ENCODE measurements at places on chromosomes 12 and 14.

DNA sequence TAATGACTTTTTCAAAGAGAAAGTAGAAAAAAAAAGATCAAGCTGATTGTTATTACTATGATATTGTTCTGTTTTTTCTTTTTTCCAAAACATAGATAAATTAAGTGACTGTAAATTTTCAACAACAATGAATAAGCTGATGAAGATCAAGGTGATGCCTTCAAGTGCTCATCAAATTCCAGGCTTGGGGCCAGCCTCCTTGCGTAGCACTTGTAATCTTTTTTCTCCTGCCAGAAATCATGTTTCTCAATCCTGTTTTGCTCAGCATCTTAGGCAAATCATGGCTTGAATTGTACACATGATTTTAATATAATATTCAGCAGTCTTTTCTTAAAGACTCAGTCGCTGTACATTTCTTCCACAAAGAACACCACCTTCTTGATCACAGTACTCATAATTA is 333.2 kb downstream of the NPAS3 start:
- DNase-seq, result no peak

GRCh38 chr14:64501411-64502171 is 2.0 kb downstream of the ZBTB25 start:
- no peak for DNase-seq

DNA sequence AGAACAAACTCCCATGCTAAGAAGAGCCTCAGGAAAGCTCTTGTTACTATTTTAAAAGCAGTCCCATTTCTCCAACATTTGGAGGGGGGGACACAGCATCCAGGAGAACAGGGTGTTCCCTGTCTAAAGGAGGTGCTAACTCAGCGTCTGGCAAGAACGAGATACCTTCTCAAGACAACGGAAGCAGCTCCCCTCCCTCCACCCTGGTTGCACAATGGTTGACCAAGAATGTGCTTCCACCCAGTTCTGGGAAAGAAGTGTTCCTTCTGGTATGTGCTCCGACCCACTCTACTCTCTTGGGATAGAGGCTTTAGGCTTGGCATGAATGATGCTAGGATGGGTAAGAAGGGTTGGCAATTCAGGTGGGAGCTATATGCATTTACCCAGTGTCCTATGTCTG is 1.5 kb upstream of the KRT6A start:
- DNase-seq, result no peak

DNA sequence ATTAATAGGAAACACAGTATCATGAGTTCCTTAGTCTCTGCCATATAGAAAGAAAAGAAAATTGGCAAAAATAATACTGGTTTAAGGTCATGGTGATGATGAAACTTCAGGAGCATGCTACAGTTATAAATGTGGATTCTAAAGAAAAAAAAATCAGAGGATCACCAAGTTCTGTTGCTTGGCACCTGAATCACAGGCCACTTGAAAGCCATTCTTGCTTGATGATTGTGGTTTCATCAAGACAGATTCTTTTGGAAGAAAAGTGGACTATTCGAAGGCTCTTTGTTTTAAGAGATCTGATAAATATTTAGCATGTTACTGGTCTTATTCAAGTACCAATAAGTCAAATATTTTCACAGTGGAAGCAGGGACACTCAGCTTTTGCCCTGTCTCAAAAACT is 148.9 kb downstream of the SAMD4A start:
- DNase-seq, result no peak

DNA sequence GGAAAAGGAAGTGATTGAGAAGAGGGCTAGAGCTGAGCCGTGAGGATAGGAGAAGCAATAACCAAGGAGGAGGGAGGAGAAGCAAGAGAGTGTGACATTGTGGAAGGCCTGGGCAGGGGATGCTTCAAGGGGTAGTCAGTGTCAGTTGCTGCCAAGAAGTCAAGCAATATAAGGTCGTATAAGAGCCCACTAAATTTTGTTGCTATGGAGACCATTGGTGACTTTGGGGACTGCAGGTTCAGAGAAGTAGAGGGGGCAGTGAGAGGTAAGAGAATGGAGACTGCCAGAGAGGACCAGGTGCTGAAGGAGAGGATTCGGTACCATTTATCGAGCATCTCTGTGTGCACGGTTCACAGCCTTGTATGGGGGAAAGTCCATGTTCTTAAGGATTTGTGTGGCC is 3.1 kb upstream of the ATXN3 start:
- no peak for DNase-seq

DNA sequence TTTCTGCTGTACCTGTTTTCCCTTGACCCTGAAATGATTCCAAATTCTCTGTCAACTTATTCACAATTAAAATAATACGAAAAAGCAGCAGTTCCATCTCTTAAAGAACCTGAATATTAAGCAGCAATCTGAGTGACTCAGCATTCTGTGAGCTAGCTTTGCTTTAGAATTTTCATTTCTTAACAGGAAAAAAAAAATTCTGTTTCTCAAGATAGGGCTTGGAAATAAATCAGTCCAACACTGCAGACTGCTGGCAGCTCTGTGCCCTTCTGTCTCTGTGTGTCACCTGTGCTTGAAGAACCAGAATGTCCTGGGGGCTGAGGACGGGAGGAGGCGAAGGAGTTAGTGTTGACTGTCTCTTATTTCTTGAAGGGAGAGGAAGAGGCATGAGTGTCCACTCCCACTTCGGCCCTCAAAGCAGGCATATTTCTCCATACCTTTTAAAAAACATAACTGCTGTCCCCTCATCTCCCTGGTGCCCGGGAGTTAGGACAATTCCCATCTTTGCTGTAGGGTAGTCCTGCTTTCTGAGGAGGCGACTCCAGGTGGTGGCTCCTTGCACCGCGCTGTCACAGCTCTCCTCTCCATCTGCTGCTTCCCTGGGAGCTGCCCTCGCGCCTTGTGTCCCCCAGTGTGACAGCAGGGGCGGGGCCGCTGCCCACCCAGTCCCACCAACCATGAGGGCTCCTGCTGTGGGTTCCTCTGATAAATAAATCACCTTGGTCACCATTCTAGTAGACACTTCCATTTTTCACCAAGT is 203.1 kb downstream of the CALM1 start:
- DNase-seq, result peak; percentile 44

DNA sequence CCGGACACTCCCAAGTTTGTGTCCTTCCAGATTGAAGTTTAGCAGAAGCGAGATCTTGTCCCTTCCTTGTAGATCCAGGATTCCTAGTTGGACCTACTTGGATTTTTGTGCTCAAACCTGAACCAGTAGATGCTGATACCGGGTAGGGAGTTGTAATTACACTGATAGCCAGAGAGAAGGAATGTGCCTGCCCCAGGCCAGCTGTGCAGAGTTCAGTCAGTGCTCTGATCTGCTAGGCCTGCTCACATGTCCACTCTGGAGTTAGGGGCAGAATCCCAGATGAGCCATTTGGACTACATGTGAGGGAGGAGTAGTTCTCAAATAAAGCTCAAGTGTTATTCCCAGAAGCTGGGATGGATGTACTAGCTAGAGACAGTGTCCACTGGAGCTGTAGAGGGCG is 65.7 kb downstream of the PRKCH start:
- no peak for DNase-seq

Measured in midbrain (tissue), 1 donor.